ENCODE measurements at places on chromosomes 3 and 15. TPM values are rescaled to one million over a fixed set of nuclear protein-coding genes. Genes with fewer than 3 reads are reported as not detected.

- DNase-seq = peak; percentile 70
Observed at GRCh38 chr3:49724586-49724985, 835 bp upstream of the GMPPB start.

PPARG gene
- total RNA-seq = 18.9 TPM

DNA sequence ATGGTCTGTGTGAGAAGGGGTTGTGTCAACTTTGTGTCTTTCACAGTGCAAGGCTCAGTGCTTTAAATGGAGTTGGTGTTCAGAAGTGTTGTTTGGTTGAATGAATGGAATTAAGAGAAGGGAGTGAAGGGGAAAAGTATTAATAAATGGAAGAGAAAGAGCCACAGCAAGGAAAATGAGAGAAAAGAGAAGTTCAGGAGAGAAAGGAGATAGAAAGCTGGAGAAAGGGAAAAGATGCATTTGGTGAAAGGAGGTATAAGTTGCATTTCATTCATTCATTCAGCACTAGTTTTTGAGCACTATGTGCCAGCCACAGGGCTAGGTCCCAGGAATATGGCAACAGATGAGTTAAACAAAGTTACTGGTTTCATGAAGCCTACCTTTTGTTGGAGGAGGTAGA is 34.3 kb upstream of the PPP4R2 start:
- no peak for DNase-seq

DUOXA2 gene
- total RNA-seq = not detected

- no peak for DNase-seq
Observed at GRCh38 chr15:27081676-27082418, 110.9 kb downstream of the GABRG3 start.

DNA sequence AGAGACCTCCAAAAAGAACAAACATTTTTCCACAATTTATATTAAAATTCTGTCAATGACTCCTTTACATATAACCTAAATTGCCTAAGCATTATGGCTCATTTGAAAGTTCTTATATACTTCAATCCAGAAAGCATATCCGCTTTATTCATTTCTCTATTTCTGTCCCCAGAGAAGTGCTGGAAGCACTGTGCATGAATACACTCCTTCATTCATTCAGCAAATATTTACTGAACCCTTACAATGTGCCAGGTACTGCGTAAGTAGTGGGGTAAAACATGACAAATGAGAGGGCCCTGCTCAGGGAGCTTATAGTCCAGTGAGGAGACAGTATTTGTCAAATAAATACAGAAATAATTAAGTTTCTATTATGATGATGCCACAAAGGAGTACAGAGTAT is 3.3 kb downstream of the PDCD10 start:
- no peak for DNase-seq
